ENCODE measurements at places on chromosomes 1 and 21. TPM values are rescaled to one million over a fixed set of nuclear protein-coding genes. Genes with fewer than 3 reads are reported as not detected.

DNA sequence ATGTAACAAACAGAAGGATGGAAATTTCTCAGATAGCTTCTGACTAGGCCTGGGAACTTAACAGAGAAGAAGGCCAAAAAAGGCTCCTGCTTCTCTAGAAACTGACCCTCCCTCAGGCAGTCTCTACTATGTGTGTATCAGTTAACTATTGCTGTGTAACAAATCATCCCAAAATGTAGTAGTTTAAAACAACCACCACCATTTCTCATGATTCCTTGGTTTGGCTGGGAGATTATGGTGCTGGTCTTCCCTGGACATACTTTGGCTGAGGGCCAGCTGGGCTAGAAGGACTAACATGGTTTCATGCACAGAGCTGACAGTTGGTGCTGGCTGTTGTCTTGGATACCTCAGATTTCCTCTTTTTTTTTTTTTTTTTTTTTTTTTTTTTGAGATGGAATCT lies 26.2 kb upstream of the CNN3 start:
- DNase-seq: no peak

DNA sequence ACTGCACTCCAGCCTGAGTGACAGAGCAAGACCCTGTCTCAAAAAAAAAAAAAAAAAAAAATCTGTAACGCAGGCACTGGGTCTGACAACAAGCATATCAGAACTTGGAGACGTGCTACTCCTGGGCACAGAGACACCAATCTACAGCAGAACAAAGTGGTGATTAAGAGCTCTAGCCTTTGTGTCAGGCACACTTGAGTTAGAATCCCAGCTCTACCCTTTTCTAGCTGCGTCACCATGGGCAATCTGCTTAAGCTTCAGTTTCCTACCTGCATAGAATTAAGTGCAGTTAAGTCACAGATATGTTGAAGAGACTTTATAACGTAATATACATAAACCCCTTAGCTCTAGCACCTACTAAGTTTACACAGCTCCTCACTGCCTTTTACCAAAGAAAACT lies 3.4 kb upstream of the CDCA8 start:
- DNase-seq: no peak

- peak; percentile 30 for DNase-seq
Observed at GRCh38 chr1:216566641-216567205, 143.5 kb upstream of the USH2A start.

DNA sequence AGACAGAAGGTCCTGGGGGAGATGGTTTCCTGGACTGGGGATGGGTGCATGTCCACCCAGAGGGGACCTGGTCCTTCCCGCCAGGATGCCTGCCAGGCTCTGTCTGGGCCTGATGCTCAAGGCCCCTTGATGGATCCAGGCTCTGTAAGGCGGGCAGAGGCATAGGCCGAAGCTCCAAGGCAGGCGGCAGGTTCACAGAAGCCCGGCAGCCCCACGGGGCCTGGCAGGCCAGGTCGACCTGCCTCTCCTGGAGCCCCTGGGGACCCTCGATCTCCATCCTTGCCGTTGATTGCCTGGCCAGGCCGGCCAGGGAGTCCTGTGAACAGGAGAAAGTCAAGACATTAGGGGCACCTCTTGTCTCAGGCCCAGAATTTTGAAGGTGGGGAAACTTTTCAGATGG lies 16.0 kb downstream of the COL9A2 start:
- DNase-seq: no peak

- no peak for DNase-seq
Observed at GRCh38 chr1:44602634-44603628, 71.3 kb downstream of the TMEM53 start.

GRCh38 chr1:180136331-180136967 lies 18.2 kb upstream of the QSOX1 start:
- DNase-seq: peak; percentile 32

- no peak for DNase-seq
Observed at GRCh38 chr1:111831153-111831552, 75.5 kb downstream of the DDX20 start.

- peak; percentile 56 for DNase-seq
Observed at GRCh38 chr1:218711884-218712674, 366.9 kb downstream of the TGFB2 start.

GRCh38 chr1:214550013-214550856 lies 1.2 kb downstream of the PTPN14 start:
- peak; percentile 75 for DNase-seq

- DNase-seq: peak; percentile 23
Observed at GRCh38 chr1:34125721-34126380, 39.2 kb downstream of the CSMD2 start.

GRCh38 chr21:17105932-17106331 lies 406.9 kb upstream of the CXADR start:
- DNase-seq: peak; percentile 20

- DNase-seq: no peak
Observed at GRCh38 chr1:119811985-119812557, 811 bp upstream of the REG4 start.

DNA sequence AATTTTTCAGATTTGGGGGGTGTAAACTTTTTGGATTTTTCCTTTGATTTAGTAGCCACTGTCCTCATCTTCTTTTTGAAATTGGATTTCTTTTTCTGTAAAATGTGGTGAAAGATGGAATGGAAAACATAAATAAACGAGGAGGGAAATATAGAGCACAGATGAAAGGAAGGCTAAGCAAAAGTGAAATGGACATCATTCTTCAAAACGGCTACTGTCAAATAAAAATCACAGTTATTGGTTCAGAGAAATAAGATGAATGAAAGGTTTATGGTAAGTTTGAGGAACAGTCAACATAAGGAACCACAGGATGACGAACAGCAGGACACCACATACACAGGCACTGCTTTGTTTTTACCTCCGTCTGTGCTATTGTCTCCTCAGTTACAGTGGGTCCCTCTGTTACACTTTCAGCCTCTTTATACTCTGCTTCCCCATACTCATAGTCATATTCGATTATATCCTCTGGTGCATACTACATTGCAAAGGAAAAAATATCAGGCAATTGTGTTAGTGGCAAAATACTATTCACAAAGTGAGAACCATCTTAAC lies 82.4 kb downstream of the COL11A1 start:
- DNase-seq: no peak

DNA sequence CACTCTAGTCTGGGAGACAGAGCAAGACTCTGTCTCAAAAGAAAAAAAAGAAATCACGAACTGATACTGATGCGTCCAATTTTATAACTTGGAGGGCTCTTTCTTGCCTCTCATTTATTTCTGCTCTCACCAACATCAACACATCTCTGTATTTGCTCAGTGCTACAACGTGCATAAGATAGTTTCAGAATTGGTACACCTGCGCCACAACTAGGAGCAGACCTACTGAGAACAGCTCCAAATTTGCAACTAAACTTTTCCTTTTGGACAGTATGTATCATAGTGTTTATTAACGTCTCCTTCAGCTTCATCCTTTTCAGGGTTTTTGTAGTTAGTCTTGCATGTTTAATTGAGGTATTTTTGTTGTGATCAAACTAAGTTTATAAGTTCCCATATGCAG lies 27.7 kb downstream of the TRAPPC10 start:
- no peak for DNase-seq

DNA sequence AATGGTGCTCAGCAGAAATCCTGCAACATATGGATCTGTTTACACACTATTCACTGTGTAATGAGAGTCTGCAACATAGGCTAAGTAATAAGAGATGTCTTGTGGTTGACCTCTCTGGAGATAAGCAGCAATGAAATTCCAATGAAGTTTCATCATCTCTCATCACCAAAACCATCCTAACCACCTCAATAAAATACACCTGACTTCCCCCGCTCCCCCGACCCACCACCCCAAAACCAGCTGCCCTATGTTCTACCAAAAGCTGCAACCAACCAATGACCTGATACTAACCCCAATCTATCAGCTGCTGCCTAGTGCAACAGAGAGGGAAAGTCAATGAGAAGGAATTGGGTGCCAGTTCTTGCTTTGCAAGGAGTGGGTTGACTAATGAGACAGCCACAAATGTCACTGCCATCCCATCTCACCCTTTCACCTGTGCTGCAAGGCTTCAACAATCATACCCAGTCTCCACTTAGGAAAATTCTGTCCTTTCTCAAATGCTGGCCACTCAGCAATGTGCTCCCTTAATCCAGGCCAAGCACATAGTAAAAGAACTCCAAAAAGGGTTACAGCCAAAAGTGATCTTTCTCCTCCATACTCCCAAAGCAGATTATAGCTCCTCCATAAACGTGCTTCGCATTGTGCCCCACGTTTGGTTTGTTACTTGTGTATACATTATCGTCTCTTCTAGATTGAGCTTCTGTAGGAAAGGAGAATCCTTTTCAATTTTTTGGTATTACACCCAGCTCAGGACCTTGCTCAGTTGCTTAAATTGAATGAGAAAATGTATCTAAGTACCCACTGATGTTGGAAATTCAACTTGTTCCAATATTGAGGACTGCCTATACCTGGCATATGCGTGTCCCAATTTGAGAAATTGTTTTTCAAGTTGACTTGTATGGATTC lies 29.0 kb downstream of the MRPL39 start:
- DNase-seq: no peak

DNA sequence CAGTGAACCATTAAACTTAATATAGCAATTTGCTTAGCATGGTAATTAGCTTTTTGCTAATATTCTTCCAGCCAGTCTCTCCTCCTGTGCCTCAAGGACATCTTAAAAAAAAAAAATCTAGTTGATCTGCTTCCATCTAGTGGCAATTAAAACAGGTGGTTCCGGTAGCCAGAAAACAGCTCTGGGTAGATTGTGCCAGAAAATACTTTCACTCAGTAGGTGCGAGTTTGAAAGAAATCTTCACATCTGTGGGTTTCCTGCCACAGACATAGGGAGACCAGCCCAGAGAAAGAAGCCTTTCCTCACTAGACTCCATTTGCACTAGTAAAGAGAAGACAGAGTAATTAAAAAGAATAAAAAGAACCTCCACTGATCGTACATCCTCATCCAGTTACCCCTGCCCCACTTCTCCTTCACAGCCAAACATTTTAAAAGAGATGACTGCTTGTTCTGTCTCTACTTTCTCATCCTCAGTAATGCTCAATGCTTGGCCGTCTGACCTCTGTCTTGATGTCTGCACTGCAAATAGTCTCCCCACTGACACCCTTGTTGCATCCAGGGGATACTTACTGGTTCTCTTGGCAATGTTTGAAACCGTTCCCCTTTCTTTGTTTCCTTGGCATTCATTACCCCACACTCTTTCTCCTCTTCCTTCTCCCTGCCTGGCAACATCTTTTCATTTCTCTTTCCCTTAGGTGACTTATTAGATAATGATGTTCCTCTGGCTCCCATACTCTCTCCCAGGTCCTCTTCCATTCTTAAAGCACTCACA lies 16.9 kb downstream of the SELL start:
- DNase-seq: no peak

DNA sequence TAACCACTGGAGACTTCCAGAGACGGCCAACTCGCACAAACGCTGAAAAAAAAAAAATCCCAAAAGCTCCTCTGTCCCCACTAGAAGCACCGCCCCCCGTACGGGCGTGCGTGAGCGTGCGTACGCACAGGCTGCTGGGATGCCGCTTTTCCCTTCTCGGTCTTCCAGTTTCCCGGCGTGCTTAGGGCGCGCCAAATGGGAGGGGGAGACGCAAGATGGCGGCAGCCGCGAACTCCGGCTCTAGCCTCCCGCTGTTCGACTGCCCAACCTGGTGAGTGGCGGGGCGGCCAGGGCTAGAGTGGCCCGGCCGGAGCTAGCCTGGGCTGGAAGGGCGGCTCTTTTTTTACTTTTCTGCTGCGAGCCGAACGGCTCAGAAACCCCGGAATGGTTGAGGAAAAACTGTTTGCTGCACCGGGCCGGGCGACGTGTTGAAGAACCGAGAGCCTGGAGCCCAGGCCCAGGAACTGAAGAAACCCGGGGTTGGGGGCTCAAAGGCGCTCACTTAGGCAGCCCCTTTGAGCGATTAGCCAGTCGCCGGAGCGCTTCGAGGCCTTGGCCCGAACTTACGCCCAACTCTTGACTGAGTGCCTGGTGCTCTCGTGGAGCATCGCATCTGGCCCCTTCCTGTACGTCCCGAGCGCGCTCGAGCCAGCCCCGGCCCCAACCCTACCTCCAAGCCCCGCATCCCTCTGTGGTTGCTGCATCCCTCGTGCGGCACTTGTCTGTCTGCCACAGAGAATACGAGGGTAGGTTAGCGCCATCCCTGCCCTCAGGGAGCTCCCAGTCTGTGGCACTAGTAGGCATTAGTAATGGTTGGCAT lies at the start of gene PPP1R8:
Gene PPP1R8, plus strand, starts transcription at position 162 of the 820 bp plus-strand sequence. Its CDS starts 54 bp downstream, at position 216.
- DNase-seq: peak; percentile 99

OR2L3 gene
- total RNA-seq: not detected

ZBED6 gene
- total RNA-seq: 14.3 TPM

CR1 gene
- total RNA-seq: not detected

SYT6 gene
- not detected for total RNA-seq

LRRC38 gene
- not detected for total RNA-seq

KAZN gene
- total RNA-seq: 5.4 TPM

ELF3 gene
- total RNA-seq: not detected

All from GM23248 (cell line).